ENCODE measurements at places on chromosomes 13 and 19.

- no peak for DNase-seq
These were observed 22.2 kb upstream of the KPNA3 start for GRCh38 chr13:49814551-49815270.

- no peak for DNase-seq
These were observed at the start of gene NCCRP1 for GRCh38 chr19:39196860-39197562. Gene NCCRP1 (plus strand): TSS chr19:39196964. CDS start chr19:39196983, 19 bp downstream.

DNA sequence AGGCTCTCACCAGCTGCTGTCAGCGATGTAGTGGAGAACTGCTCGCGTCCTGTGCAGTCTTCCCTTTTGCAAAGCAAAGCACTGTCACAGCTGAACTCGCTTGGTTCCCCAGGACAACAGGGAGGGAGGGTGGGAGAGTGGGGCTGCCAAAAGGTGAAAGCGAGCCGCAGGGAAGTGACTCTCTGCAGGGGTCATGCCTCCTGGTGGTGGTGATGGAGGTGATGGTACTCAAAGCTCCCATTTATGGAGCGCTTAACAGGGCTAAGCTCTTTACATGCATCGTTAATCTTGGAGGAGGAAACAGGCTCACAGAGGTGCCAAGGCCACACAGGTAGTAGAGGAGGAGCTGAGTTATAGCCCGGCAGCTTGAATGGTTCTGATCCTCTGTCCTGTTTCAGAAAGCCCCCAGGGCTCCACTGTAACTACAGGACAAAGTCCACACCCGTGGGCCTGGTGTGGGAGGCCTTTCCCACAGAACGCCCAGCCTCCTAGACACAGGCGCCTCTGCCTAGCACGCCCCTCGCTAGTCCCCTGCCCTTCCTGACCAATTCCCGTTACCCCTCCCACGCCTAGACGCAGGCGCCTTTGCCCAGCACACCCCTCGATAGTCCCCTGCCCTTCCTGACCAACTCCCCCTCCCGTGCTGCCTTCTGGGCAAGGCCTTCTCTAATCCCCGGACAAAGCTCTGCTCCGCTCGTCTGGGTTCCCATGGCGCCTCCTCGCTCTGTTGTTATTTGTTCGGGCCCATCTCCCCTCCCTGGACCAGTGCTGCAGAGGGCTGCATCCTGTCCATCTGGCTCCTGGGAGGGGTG is 10.7 kb downstream of the PPP1R37 start:
- no peak for DNase-seq

DNA sequence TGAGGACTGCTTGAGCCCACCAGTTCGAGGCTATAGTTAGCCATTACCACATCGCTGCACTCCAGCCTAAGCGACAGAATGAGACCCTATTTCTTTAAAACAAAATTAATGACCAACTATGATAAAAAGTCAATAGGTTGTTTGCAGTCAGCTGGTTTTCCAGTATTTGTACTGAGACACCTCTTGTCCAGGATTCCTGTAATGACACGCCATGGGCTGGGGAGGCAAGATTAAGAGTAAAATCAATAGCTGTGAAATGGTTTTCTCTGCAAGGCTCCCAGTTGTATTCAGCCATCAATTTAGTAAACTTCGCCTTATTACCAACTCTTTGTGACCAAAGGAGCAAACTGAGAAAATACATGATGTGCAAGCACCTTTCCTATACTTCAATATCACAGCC is 29.5 kb downstream of the STK24 start:
- no peak for DNase-seq

DNA sequence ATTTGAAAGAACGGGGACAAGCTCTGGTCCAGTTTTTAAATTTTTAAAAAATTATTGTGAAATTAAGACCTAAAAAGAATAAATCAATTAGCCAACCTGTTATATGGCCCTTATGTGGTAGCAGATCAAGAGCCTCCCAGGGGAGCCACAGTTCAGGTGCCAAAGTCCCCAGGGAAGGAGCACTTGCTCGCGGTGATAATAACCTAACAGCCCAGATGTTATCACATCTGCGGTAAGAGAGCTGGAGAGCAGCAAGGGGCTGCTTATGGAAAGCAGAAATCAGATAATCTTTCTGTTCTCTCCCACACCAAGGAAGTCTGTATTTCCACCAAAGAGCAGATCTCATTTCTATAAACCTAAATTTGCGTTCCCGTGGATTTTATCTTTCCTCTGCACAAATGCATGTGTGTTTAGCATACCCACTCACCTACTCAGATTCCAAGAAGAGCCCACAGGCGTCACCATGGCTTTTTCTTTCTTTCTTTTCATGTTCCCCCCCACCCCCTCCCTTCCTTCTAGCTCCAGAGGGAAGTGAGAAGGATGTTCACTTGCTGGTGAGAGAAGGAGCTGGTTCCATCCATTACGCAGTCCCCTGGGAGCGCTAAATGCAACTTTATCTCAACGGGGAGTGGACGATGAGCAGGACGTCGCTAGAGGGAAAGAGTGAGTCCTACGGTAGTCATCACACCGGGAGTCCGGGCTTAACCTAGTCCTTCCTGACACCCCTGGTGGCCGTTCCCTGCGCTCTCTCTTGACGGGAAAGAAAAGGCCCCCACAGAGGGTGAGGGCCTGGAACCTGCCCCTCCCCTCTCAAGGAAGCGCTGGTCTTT is 1.6 kb upstream of the POU4F1 start:
- no peak for DNase-seq

- no peak for DNase-seq
These were observed 67.8 kb upstream of the ARHGEF7 start for GRCh38 chr13:111047326-111047725.

- DNase-seq: no peak
These were observed 10.1 kb upstream of the SHISA2 start for GRCh38 chr13:26061947-26062346.

DNA sequence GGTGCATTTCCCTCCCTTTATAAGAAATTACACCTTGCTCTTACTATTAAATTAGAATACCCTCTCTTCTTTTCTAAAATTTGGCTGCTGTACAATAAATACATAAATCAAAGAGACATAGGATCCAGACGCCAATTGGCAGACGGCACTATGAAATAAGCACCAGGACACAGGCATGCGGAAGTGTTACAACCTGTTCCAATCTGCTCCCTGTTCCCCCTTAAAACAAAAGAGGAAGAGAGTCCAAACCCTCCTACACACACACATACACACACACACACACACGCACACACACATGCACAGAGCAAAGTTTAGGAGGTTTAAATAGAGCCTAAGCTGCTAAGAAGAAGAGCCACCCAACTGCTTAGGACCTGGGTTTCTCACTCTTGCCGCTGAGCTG is 75.6 kb upstream of the ZNF507 start:
- DNase-seq: no peak

- DNase-seq: no peak
These were observed 324.1 kb upstream of the KLHL1 start for GRCh38 chr13:70432276-70432805.

- DNase-seq: no peak
These were observed 7.6 kb downstream of the PCCA start for GRCh38 chr13:100096526-100096925.

DNA sequence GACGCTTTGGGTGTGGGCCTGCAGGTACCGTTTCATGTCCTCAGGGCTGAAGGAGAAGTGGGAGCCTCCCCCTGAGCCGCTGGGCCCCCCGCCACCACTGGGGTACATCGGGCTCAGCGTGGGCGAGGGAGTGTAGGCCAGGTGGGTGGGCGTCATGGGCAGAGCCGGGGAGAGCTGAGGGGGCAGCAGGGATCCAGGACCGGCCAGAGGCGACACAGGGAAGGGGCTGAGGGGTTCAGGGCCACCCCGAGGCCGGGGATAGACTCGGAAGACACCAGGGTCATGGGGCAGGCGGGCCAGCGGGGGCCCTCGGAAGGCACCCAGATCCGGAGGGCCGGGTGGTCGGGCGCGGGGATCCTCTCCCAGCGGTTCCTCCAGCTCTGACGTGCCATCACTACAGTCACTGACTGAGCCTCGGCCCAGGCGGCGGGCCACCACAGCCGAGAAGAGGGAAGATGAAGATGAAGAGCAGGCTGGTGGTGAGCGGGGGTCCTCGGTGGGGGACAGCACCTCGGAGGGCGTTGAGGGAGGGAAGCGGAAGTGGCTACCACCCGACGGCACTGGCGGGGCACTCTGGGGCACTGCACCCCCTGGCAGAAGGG is 5.7 kb downstream of the ERF start:
- DNase-seq: no peak

DNA sequence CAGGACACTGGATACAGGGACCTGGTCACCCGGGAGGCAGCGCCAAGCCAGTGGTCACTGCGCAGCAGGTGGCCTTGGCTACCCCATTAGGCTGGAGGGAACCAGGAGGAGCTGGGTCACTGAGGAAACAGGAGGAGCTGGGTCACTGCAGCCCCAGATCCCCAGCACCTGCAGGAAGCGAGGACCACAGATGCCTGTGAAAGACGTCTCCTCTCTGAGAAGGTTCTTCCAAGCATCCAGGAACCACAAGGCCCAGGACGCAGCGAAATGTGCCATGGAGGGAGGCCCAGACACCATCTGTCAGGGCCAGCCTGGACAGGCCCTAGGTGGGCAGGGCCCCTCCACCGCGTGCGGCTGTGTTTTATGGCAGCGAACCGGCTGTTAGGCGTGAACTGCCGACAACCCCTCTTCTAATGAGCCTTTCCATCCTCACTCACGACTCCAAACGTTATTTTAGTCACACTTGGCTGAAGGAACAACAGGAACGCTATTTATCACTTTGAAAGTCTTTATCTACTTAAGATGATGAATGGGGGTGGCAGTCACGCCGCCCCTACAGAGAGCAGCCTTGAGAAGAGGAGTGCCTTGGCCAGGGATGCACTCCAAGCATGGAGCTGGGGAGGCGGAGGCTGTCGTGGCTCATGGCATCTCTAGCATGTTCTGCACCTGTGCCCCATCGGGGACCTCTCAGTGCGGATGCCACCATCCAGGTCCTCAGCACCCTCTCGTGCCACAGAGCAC is 53.3 kb downstream of the CEBPG start:
- DNase-seq: no peak

DNA sequence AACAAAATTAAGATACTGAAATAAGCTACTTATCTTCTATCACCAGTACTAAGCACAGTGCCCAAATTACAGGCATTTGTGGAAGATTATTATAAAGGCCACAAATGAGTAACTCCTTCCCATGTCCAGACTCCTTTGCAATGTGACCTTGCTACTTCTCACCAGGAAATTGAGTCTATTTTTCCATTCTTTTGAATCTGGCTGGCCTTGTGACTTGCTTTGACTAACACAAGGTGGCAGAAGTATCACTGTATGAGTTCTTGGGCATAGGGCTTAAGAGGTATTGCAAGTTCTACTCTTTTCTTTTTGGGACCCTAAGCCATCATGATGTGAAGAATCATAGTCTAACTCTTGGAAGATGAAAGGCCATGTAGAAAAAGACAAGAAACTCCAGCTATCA is 49.9 kb downstream of the UGGT2 start:
- DNase-seq: no peak

DNA sequence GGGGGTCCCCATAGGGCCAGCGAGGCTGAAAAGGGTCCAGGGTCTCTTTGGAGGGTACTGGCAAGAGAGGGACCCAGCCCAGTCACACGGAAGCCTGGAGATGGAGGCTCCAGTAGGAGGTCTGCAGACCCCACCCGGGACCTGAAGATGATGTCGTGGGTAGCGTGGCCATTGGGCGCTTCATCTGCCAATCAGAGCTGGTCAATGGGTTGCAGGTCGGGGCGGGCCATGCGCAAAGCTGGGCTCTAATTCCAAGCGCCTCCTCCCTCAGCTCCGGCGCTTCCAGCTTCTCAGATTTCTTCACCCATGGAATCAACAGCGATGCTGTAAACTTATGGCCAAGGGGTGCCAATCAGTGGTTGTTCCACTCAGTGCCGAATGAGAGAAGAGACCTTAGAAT is 10.9 kb downstream of the SIGLEC12 start:
- no peak for DNase-seq

GRCh38 chr19:4234142-4234861 is 5.0 kb downstream of the EBI3 start:
- no peak for DNase-seq

DNA sequence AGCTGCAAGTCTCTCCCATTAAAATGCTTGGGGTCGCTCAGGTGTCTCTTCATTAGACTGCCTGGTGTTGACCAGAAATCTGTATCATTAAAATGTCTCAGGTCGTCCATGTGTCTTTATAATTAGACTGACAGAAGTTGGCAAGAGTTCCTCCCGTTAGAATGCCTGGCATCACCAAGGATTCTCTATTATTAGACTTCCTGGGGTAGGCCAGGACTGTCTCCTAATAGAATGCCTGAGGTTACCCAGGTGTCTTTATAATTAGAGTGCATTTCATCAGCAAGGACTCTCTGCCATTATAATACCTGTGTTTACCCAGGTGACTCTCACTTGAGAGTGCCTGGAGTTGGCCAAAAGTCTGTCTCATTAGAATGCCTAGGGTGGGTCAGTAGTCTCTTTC is 1537.2 kb downstream of the UQCRFS1 start:
- no peak for DNase-seq

GRCh38 chr19:13241231-13242104 is 91.3 kb downstream of the IER2 start:
- DNase-seq: peak; percentile 16

DNA sequence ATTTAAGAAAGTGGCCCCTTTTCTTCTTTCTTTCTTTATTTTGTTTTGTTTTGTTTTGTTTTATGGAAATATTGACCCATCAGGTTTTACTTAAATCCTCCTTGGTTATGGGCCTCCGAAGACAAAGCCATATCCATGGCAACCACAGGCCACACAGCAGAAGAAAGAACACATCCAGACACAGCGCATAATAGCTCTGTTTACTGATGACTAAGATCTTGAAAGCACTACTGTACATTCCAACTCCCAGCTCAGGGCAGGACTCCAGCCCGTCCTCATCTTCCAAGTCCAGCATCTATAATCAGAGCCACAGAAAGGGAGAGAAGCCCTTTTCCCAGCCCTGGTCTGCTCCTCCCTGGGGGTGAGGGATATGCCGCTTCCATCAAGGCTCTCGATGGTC is 84.3 kb downstream of the NUFIP1 start:
- DNase-seq: no peak

DNA sequence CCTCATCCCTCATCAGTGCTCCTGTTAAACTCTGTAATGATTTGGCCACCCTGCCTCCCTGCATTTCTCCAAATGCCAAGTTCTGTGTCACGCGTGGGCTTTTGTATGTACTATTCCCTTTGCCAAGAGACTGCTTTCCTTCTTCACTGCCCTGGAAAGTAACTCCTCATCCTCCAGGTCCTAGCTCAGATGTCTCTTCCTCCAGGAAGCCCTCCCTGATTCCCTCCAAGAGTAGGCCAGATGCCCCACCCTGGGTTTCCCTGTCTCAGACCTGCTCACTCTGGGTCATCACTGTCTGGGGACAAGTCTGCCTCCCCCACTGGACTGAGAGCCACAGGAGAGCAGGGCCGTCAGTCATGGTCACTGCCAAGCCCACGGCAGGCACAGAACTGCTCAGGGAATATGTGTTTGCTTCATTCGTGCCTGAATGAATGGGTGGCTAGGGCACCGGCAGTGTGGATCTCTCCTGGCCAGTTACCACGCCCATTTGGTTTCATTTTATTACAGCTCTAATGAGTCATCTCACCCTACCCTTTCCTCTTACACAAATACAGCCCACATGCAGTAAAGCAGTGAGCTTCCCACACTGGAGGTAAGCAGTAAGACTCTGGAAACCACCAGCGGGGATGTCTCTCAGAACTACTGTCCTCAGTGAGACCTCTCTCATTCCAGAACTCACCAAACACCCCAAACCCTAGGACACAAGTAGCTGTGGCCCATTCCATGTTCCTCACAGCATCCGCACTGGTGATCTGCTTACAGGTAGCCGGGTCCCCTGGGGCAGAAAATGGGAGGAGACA is 12.1 kb upstream of the GPR4 start:
- DNase-seq: no peak
